Fibroblast of villous mesenchyme (primary cell): ENCODE measurements at places on chromosomes 16 and 17. TPM values are rescaled to one million over a fixed set of nuclear protein-coding genes. Genes with fewer than 3 reads are reported as not detected.

The CDC6 gene
- total RNA-seq, result 19.0 and 28.5 TPM in 2 replicates

The INCA1 gene
- total RNA-seq, result 0.97 and 1.3 TPM in 2 replicates

DNA sequence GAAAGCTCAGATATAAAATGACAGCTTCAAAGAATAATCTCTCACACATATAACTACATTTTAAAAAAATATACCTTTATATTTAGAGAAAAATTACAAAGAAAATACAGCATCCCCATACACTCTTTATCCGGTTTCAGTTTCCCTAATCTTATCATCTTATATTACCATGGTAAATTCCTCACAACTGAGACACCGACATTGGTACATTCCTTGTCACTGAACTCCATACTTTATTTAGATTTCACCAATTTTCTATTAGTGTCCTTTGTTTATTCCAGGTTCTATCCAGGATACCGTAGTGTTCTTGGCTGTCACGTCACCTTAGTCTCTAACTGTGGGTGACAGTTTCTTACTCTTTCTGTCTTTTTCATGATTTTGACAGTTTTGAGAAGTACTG is 22.0 kb upstream of the ABCA10 start:
- DNase-seq, result no peak

- no peak for DNase-seq
Observed at GRCh38 chr17:9050801-9051401, 29.6 kb downstream of the NTN1 start.

DNA sequence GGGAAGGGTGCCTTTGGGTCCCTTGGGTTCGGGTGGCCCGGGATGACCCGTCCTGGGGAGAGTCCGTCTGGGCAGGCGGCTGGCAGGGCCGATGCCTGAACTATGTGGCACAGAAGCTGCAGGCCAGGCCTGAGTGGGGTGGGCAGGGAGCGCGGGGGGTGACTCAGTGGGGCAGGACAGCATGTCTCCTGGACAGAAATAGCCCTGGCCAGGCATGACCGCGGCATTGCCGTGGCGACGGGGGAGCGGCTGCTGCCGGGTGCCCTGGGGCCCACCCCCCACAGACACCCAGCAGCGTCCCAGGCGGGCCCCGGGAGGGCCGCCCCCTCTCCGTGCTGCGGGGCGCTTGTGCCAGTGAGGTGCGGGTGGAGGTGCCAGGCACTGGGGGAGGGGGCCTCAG is 1.8 kb upstream of the C1QTNF8 start:
- no peak for DNase-seq

DNA sequence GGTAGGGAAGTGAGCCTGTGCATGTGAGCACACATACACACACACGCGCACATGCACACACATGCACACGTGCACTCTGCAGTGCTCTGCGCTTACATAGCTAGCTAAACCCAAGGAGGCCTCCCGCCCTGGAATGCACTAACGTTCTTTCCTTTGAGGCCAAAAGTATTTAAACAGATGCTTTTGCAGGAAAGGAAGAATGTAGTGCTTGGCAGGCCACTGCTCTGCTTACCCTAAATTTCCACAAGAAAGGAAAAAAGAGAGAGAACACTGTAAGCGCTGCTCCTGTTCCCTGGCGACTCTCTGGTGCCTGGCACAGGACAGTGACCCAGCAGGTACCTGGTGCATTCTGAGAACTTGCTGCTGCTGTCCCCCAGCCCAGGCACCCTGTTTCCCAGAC is 31.3 kb upstream of the MRPS23 start:
- peak; percentile 74 for DNase-seq
